ENCODE measurements at places on chromosomes 11 and 22.

- no peak for DNase-seq
These were observed 5.5 kb upstream of the OR52B6 start for GRCh38 chr11:5575152-5575551.

DNA sequence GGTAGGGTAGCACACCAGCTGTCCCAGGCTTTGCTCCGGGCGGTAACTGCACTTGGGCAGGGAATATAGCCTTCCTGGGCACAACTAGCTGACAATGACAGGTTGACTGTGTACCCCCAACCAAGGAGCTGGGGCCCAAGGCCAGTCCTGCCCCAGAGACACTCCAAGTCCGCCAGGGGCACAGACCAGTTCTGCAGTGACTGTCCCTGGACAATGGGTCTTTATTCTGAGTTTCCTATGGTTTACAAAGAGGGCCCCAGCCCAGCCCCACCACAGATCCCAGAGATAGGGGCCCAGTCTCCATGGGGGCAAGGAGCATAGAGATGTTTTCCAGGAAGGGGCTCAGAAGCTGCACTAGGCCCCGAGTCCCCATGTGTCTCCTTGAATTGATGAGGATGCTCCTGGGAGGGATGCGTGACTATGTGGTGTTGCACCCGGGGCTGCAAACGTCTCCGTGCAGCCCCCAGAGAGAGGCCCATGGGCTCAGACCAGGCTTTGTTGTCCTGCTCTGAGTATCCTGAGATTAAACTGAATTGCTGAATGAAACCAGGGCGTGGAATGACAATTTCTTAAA, 48.4 kb downstream of the CD6 start:
- DNase-seq, result no peak

DNA sequence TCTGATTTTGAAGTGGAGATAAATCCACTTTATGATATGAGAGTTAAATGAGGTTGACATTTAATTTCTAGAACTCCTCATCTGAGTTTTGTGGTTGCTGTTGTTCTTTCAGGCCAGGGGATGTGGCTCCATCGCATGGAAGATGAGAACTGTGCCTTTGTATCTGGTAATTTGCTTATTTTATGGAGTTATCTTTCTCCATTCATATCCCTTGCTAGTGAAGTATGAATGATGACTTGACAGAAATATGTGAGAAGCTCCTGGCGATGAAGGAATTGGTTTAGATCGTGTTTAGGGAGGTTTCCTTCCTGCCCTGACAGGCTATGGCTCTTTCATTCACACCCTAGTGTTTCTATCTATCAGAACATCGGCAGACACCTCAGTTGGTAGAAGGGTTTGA, 393.7 kb downstream of the ETS1 start:
- DNase-seq, result no peak

DNA sequence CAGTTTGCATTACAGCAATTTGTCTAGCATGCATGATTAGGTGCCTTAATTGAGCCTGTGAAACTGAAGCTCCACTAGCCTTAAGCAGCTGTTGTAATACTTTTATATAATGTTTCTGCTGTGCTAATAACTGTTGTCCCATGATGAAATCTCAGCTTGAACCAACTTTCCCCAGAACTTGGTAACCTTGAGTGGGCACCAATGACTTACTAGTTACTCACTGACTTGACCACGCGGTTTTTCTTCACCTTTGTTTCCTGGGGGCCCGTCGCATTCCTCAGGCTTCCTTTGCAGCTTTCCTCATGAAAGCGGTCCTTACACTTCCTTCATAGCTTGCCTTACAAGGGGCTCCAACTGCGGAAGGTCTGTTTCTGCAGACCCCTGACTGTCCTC, 11.2 kb upstream of the GLYATL1 start:
- no peak for DNase-seq

DNA sequence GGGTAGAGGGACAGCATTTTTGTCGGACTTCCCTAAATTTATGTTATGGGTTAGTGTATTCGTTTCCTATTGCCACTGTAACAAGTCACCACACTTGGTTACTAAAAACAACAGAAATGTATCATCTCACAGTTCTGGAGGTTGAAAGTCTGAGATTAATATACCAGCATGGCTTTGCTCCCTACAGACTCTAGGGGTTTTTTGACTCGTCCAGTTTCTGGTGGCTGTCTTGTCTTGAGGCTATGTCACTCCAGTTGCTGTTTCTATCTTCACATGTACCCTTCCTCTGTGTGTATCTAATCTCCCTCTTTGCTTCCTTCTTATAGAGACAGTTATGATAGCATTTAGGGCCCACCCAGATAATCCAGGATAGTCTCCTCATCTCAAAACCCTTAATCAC, 9.1 kb upstream of the CCDC179 start:
- DNase-seq, result no peak

GRCh38 chr11:23729088-23729487, 767.8 kb upstream of the LUZP2 start:
- no peak for DNase-seq

GRCh38 chr11:66906061-66906733, 49.3 kb downstream of the LRFN4 start:
- DNase-seq, result no peak

- DNase-seq, result no peak
These were observed 84.1 kb downstream of the CEP164 start for GRCh38 chr11:117411736-117412135.

DNA sequence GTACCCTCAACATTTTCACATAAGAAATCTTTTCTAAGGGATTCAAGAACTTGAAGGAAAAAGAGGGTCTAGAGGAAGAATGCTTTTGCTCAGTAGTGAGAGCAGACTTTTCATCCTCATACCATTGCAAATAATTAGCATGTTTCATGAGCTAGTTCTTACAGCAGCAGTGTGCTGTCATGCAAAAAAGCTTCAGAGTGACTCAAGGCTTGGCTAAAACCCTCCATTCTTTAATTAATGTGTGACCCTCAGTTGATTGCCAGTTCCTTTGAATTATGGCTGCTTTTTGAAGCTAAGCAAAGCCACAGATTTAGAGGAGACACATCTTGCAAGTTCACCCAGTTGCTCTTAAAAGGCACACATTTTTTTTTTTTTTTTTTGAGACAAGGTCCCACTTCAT, 36.6 kb upstream of the PCF11 start:
- DNase-seq, result no peak

DNA sequence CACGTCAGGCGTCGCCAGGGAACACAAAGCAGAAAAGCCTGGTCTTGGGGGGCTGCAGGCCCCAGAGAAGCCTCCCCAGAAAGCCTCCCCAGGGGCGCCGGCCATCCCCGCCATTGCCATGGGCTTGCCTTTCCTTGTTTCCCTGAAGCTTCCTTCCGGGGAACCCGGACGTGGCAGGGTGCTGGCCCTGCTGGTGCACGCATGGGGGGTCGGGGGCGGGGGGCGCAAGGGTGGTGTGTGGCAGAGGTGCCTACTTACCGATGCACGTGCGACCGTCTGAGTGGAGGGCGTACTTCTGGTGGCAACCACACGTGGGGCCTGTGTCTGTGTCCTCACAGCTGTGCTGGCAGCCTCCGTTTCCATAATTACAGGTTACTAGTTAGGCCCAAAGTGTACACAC, 71.0 kb upstream of the TTLL12 start:
- no peak for DNase-seq

DNA sequence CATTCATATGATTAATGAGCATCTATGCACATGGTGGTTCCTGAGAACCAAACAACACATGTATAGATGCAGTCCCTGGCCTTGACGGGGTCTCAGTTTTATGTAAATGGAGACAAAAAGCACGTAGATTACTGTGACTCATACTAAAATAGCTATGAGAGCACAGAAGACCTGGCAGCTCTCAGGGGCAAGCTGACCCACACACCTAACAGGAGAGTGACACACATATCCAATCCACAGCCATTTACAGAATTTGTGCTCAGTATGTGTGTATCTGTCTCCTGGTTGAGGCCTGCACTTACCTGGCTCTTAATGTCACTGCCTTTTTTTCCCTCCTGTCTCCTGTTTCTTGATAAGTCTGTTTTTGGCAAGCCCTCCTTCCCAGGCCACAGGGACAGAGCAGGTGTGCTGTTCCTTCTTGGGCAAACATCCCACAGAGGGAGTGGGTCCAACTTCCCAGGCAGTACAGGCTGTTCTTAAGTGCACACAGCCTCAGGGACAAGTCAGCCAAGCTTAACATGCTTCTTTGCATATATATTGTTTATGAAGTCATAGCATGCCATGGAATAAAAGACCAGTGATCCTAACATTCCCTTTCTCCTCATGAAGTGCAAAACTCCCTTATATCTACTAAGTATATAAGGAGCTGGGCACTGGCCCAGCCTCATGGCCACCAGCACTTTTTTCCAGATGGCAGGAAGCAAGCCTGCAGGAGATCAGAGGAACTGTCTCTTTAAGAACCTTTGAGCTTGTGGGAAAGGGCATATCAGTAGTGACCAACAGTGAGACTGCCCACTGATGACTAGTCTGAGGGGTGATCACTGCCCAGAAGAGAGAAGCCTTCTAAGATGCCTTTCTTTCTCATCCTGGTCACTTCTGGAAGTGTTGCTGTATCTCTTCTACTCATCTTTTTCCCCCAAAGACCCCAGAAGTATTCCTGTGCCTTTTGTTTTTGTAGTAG, 124.7 kb upstream of the CCDC90B start:
- no peak for DNase-seq

GRCh38 chr11:104484804-104485554, 321.0 kb upstream of the PDGFD start:
- DNase-seq, result no peak

GRCh38 chr11:117192401-117192875, 6.7 kb upstream of the TAGLN start:
- DNase-seq, result no peak

DNA sequence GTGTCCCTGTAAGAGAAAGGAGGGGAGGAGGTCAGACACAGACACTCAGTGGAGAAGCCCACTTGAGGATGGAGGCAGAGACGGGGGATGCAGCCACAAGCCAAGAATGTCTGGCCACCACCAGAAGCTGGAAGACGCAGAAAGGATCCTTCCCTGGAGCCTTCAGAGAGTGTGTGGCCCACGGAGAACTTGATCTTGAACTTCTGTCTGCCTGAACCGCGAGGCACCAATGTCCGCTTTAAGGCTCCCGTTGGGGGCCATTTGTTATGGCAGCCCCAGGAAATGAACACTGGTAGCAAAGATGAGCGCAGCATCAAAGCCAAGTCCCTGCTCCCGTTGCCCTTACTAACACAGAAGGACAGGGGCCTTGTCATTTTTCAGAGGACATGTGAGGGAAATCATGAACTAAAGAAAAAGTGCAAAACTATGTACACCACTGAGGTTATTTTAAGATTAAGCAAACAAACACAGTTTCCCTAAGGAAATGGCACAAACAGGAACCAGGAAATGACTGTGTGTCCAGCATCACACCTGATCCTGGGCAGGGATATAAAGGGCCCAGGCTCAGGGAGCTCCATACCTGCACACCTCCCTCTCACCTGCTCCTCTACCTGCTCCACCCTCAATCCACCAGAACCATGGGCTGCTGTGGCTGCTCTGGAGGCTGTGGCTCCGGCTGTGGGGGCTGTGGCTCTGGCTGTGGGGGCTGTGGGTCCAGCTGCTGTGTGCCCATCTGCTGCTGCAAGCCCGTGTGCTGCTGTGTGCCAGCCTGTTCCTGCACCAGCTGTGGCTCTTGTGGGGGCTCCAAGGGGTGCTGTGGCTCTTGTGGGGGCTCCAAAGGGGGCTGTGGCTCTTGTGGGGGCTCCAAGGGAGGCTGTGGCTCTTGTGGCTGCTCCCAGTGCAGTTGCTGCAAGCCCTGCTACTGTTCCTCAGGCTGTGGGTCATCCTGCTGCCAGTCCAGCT, at the start of gene KRTAP5-6:
TSS of gene KRTAP5-6 (plus strand) at position 588 of the 963 bp plus-strand sequence. CDS start at position 639, 51 bp downstream.
- no peak for DNase-seq

DNA sequence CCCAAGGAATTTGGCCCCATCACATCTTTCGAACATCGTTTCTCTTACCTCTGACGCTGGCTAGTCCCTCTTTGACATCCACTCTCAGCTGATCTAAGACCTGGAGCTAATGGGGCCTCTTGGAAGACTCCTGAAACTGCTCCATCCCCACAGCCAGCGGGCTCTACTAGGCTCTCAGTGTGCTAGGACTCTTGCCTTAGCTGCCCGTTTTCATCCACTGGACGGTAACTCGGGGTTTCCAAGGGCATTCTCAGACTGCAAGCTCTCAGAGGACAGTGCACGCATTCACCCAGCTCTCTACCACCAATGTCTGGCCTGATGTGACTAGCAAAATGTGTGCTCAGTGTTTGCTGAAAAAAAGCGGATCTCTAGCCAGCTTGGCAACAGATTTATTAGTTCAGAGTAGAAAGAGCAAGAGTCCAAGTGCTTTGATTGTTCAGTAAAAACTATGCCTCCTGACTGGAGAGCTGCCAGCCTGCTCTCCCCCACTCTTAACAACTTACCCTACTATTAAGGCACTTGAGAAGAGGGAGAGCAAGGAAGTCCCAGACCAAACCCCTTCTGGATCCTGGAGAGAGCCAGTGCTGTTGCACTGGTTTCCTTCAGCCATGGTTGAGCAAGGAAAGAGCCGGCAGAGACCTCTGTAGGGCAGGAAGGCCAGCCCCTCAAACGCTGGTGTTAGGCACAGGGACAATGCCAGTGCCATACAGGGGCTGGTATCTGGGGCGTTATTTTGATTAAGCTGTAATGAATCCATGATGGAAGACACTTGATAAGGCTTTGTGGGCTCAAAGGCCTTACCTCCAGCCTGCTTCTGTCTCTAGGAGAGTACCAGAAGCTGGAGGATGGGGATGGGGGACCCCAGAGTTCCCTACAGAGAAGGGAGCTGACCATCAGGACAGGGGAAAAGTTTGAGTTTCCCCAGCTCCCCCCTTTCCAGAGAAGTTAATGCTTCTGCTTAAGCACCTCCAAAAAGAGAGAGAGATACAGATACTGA, 9.2 kb downstream of the RELA start:
- DNase-seq, result no peak

Measured in non-pigmented ciliary epithelial cell (primary cell).